ENCODE measurements at places on chromosomes 2 and 18.

- DNase-seq = no peak
Measured at GRCh38 chr2:222878301-222878876, 17.6 kb downstream of the ACSL3 start.

DNA sequence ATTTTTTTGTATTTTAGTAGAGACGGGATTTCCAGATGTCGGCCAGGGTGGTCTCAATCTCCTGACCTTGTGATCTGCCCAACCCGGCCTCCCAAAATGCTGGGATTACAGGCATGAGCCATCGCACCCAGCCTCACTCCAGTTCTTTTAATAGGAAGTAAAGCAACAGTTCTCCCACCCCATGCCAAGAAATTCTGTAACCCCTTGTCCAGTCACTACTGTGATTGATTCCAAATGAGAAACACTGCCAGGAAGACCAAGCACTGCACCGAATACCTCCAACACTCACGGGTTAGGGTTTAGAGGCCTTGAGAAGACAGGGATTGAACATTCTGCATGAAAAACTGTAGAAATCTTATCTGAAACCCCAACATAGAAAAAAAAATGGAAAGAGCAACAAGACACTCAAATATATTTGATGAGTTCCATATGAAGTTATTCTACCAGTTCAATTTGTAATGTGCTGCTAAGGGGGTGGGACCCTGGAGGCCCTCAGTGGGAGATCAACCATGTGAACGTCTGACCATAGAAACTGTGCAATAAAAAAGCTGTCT lies 48.2 kb upstream of the BIN1 start:
- DNase-seq = peak; percentile 70

DNA sequence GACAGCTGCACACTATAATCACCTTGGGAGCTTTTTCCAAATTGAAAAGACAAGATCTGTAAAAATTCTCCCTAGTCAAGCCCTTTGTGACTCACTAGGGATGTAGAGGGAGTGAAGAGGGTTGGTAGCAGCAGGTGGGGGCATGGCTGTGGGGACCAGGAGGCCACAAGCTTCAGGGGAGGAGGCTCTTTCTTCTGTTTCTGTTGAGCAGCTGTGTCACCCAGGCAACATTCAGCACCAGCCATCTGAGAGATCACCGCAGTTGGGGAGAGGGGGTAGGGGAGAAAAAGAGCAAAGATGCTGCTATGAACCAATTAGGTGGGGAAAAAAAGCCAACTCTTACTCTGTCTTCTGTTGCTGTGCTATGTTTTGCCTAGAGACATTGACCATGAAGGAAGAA lies 352.3 kb upstream of the MEIS1 start:
- no peak for DNase-seq

GRCh38 chr18:9854801-9855676 lies 30.7 kb upstream of the TXNDC2 start:
- DNase-seq = no peak

DNA sequence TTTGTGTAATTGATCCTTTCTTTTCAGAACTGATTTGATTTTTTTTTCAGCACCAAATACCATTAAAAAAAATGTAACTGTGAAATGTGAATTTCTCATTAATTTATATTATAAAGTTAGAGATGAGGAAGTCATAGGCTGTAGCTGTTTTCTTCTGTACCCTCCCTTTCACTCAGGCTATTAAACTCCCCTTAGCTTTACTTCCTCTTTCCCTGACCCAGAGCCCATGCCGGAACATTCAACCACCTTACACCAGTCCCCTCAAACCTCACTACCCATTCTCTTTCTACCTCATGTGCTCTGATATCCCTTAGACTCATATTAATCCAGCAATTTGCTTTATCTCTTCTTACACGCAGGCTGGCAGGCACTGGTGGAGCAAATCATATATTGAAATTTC lies 12.4 kb downstream of the GALNT5 start:
- DNase-seq = no peak

DNA sequence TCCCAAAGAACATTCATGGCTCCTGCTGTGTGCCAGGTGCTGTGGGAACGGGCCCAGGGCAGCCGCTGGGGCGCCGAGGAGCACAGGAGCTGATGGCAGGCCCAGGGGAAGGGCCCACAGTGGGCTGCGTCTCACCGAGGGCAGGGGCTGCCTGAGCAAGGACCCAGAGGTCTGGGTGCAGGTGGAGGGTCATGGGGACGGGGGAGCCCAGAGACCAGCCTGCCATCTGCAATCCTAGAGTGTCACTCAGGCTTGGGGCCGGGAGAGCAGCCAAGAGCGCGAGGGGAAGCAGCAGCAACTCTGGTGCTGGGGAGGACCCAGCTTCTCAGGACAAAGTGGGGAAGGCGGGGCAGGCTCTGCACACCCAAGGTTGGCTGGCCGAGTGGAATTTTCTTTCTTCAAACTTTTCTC lies 207.4 kb downstream of the HDAC4 start:
- no peak for DNase-seq

GRCh38 chr18:41761333-41762018 lies 193.6 kb upstream of the PIK3C3 start:
- peak; percentile 83 for DNase-seq

DNA sequence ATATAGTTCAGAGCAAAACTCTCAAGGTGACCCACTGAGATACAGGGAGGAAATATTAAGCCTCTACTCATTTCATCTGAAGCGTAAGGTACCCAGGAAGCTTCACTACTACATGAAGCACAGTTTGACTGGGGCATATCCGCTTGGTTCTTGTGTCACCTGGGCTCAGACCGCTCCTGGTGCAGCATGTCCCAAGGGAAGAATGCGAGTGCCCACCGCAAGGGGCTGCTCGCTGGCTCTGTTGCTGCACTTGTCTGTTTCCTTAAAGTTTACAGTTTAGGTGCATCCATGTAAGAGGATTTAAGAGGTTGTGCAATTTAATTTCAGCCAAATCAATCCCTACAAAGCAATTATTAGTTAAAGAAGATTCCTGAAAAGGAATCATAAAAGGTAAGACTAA lies 507.8 kb downstream of the FBXO15 start:
- DNase-seq = no peak

- DNase-seq = no peak
Measured at GRCh38 chr2:216354306-216354705, 18.0 kb downstream of the MARCHF4 start.

- DNase-seq = no peak
Measured at GRCh38 chr18:51248685-51249084, 51.2 kb upstream of the MEX3C start.

DNA sequence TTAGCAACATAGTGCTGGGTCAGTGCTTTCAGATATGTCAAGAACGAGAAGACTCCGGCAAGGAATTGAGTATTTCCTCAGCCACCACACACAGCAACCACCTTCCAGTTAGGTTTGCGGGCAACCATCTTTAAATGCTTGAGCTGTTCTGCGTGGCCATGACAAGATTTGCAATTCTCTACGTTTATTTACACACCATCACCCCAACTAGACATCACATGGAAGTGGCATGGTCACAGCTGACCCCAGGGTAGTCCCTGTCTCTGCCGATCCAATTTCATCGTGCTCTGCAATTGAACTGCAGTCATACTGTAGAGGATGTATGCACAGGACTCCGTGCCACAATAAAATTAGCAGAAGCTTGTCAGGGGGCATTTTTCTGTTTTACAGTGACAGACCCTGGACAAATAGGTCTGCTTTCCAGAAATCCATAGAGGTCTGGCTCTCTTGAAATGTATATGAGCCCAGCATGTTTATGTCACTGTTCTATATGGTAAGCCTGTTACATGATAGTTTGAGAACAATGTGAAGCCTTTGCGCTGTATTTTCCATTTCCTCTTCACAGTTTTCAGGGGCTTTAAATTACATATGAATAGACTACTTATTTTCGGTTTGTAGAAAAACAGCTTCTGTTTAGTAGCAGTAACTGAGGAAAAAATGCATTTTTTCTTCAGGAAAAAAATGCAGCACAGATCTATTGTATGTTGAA lies 605.2 kb downstream of the NR4A2 start:
- DNase-seq = no peak

GRCh38 chr2:233414777-233415570 lies 60.7 kb downstream of the DGKD start:
- DNase-seq = peak; percentile 56

GRCh38 chr2:193868833-193869232 lies 1674.1 kb upstream of the TMEFF2 start:
- DNase-seq = peak; percentile 26

GRCh38 chr2:138534791-138535190 lies 33.2 kb downstream of the SPOPL start:
- no peak for DNase-seq

DNA sequence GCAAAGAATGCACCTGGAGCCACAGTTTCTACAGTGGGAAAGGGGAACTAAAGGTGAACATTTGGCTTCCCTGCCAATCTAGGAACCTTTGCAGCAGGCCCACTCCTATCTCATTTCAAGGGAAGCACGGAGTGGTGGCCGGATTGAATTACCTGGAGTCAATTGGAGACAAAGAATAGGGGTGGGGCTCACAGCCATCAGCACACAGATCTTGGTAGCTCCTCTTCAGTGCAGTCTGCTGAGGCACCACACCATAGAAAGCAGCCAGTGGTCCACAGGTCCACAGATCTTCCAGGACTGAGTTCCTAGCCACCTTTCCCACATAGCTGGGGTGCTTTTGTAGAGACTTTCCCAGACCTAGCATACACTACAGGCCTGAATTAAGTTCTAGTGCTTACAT lies 43.5 kb upstream of the NXPH2 start:
- DNase-seq = no peak

DNA sequence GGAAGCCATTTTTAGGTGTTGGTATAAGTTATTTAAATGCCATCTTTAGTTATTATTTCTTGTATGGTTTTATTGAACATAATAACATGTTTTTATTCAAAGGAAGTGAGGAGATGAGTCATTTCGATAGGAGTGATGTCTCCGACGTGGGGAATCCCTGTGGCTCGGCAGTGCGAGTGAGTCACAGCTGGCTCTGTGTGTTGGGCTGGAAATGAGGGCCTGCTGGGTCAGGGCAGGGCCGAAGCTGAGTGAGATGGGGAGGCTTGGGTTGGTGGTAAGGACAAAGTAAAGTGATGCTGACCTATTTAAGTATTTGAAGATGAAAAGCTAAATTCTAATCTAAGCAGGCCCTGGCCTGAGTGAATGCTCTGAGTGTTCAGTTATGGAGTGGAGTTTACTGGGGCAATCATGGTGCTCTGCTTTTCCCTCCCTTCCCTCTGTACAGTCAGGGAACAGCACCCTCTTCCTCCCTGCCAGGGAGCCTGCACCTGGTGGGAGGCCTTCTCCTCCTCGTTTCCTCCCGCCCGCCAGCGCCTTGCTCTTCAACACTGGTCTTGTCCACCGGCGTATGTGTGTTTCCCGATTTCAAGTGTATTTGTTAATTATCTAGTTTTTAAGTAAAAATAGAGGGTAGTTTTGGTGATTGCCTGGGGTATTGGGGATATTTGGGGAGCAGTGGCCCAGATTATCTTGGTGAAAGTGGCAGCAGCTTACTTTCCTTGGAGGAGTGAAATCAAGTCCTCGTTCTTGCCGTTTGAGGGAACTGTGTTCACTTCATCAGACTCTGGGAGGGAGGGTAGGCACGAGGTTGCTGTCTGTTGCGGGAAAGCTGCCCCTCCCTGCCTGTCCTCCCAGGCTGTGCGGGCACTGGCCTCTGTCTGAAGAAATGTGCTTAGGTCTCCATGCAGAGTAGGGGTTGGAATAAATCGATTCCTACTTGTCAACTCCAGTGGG lies 157.0 kb downstream of the LDLRAD4 start:
- DNase-seq = peak; percentile 93

GRCh38 chr2:9095690-9096089 lies 92.2 kb upstream of the MBOAT2 start:
- DNase-seq = peak; percentile 65

DNA sequence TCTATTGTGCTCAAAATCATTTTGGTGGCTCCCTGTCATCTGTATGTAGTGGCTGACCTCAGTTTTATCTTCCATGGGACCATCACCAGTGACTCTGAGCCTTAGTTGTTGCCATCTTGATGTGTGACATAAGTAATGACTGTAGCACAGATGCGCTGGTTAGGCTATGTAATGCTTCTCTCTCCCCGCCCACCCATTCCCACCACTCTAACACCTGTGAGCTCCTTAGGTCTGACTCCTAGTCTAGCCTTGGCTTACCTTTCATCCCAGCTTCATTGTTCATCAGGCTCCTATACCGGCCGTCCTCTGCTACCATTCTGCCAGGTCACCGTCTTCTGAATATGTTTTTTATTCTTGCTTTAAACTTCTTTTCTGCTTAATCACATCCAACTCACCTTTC lies 17.2 kb downstream of the MYO1B start:
- peak; percentile 24 for DNase-seq

DNA sequence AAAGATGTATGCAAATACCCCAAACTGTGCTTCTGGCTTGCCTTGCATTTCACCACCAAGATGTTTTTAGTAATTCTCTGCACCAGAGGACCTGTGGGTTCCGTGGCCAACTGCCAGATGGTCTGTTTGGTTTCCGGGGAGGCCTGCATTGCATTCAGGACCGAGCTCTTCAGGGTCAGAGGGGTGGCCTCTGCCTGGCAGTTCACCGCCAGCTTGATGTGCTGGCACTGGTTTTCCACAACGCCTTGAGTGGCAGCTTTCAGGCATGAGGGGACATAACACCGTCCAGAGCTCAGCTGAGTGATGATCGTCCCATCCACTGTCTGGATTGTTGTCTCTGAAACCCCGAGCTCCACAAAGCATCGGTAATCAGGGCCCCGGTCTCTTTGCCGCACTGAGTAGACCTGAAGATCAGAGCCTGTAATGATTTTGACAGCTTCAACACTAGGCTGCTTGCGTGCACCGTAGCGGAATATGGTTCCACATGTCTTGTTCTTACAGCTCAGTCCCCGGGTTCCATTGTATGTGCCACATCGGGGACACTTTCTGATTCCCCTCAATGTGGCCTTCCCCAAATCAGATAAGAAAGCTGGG lies 9.4 kb downstream of the C2orf42 start:
- DNase-seq = no peak

DNA sequence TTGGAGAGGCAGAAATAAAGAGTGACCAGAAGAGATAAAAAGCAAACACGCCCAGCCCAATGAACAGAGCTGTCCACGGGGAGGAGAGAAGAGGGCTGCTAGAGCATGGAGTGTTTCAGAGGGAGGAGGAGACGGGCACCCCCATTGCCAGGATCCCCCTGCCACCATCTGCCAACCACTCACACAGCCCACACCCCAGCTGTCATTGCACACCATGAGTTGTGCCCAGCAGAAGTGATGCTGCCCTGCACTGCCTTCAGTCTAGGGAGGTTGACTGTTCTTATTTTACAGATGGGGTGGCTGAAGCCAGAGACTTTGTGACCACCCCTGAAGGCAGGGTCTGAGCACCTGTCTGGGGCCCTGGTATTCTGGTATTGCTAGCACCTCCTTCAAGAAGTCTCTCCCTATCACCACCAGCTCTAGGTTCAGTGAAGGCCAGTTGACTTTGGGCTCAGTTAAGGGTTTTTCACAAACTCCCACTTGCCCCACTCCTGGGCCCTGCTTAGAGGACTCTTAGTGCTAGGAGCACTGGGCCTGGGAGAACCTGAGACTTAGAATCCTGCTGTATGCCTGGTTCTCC lies 2.4 kb downstream of the FABP1 start:
- no peak for DNase-seq

DNA sequence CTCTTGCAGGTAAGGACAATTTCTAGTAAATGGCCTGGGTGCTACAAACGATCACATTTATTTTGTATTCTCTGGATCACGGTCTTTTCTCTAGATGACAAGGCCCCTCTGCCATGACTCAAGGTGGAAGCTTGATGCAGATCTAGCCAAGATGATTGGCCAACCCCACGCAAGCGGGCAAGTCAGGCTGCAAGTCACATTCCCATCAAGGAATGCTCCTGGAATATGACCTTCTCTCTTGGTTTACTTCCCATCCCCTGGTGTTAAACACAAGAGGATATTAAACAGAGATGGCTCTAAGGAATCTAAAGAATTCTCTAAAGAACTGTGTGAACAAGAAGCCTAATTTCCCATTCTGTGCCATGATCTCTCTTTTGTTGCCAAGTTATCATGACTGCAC lies 97.3 kb upstream of the SERPINE2 start:
- peak; percentile 56 for DNase-seq

- no peak for DNase-seq
Measured at GRCh38 chr2:152465541-152465940, 130.6 kb downstream of the FMNL2 start.

All from fibroblast of skin of back (primary cell).